ENCODE measurements at places on chromosomes 6 and 20.

GRCh38 chr20:6287471-6287870 lies 164.6 kb upstream of the FERMT1 start:
- no peak for DNase-seq

DNA sequence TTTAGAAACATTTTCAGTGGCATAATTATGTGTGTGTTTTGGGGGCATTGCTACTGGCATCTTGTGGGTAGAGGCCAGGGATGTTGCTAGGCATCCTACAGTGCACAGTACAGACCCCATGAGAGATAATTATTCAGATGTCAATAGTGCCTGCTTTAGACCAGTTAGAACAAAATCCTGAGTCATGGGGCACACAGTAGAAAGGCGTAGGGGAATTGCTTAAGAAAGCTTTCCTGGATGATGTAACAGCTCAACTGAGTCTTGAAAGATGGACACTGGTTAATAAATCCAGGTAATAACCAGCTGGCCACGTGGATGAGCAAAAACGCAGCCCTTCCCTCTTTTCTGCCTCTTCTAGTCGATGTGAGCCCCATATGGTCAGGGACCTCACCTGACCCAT lies 51.1 kb downstream of the KCNB1 start:
- no peak for DNase-seq

DNA sequence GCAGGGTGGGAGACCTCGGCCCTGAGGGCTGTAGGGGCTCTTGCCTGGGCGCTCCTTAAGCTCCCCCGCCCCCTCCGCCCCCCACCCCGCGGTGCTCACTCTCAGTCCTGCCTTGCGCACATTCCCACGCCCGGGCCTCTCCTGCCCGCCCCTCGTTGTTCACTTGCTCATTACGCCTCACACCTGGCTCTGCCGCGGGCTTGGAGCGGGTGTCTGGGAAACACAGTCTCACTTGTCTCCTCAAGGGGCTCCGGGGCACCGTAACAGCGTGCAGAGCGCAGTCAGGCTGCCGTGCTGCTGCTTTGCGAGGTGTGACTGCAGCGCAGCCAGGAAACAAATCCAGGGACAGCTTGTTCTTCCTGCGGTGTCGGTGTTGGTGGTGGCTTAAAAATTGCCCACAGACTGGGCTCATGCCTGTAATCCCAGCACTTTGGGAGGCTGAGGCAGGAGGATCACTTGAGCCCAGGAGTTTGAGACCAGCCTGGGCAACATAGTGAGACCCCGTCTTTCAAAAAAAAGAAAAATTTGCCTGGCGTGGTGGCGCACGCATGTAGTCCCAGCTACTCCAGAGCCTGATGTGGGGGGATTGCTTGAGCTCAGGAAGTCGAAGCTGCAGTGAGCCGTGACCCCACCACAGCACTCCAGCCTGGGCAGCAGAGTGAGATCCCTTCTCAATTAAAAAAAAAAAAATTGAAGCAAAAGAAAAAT lies 4.6 kb downstream of the NPBWR2 start:
- no peak for DNase-seq

GRCh38 chr6:160005861-160006540 lies 37.1 kb downstream of the IGF2R start:
- DNase-seq, result peak; percentile 61

- no peak for DNase-seq
Measured at GRCh38 chr20:17648315-17648646, 33.8 kb downstream of the RRBP1 start.

DNA sequence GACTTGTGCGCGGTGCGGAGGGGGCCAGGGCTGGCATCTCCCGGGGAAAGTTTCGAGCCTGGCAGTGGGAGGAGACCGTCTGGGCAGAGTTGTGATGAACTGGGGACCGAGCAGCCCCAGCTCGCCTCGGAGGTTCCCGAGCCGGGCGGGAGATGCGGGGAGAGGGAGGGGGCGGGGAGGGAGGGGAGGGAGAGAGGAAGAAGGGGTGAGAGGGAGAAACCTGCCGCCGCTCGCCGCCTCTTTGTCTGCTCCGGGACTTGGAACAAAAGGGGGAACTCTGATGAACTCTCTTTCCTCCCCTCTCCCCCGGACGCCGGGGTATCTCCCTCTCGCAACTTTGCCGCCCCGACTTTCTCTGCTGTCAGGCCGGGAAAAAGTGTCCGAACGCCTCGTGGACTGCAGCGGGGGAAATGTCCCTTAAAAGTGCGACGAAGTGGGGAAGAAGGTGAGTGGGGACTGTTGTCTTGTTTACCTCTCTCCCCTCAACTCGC lies 72.7 kb downstream of the SOX4 start:
- no peak for DNase-seq

- no peak for DNase-seq
Measured at GRCh38 chr6:17714177-17714576, 7.5 kb upstream of the NUP153 start.

DNA sequence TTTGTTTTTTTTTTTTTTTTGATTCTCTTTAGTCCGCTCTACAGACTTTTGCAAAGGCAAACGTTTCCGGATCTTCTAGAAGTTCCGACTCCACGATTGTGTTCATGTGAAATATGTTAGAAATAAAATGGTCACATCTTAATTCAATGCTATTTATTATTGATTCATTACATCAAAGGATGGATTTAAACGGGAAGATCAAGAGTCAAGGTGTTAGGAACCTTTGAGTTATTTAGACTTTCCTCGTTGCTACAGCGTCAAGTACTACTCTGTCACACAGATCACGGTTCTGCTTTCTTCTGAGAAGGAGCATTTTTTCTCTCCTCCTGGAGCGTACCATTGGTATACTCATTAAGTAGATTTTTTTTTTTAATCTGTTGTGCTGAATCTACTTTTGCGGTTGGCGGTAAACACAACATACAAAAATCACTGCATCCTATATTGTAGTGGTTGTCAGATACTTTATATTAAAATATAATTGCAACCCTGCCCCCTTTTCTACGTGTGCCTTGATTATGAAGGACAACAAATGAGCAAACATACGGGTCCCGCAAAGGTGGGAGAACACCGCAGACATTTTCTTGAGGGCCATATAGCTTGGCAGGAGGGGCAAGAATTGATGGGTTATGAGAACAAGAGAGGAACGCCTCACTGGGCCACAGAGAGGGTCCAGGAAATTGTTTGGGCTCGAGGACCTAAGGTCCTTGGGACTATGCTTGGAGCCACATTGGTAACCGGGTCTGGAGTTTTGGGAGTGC lies 17.5 kb downstream of the HMGN4 start:
- DNase-seq, result no peak

DNA sequence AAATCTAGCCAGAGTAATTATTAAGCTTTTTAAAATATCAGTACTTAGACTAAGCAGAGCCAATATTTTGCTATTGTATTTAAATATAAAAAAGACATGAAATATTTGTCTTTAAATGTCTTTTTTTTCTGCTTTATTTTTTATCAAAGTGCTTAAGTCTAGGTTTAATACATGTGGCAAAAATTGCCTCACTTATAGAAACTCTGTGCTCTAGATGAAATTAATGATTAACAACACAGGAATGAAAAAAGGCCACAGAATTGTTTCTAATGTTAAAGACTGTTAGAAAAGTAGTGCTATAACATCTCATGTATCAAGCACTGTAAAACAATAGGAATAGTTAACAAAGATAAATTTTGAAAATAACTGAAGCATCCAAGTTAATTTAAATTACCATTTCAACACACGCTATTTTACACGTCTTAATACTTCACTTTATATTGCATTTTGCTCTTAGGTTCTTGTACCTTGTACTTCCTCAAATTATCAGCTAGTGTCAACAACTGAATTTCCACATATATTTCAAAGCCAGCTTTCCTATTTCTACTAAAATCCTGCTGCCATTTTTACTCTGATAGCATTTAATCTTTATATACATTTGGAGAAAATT lies 1515.1 kb downstream of the HACE1 start:
- no peak for DNase-seq
